ENCODE measurements at places on chromosomes 5 and 9.
A peak's percentile ranks its signal among the peaks of the same experiment; 100 is the strongest.

GRCh38 chr9:21672761-21673160 lies 129.7 kb upstream of the MTAP start:
- DNase-seq = no peak

- no peak for DNase-seq
Observed at GRCh38 chr9:106307670-106308069, 555.3 kb upstream of the ZNF462 start.

- no peak for DNase-seq
Observed at GRCh38 chr5:154653418-154653763, 101.8 kb upstream of the LARP1 start.

- DNase-seq = no peak
Observed at GRCh38 chr9:71857159-71857558, 53.8 kb downstream of the ABHD17B start.

DNA sequence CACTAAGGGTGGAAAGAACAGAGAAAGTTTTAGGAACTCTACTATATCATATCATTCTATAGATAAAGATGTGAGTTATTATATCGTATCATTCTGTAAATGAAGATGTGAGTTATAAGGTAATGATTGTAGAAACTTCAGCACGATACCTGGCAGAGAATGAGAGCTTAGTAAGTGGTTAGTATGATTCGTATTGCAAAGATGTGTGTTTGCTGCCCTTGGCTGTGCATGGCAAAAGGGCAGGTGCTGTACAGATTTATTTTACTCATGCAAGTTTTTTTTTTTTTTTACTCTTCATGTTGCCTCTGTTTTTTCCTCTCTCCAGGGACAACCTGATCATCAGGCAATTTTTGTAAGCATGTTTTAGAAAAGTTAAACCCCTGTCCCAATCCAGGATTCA lies 83.3 kb downstream of the EGFLAM start:
- DNase-seq = no peak

DNA sequence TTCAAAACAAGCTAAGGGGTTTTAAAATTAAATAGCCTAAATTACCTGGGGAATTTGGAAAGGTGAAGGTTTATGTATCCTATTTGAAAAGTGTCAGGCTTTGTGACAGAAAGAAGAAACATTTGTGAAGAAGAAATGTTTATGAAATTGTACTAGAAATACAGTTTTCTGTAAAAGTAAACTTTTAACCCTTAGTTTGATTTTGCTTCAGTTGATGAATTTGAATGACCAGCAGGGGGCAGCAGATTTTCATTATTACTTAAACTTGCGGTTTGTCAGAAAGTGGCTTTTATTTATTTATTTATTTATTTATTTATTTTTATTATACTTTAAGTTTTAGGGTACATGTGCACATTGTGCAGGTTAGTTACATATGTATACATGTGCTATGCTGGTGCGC lies 58.1 kb downstream of the NNT start:
- peak; percentile 37 for DNase-seq

GRCh38 chr5:127909066-127909465 lies 174.5 kb upstream of the SLC12A2 start:
- DNase-seq = peak; percentile 39

Measured in SK-N-DZ (cell line).